ENCODE measurements at places on chromosomes 11 and 22.

DNA sequence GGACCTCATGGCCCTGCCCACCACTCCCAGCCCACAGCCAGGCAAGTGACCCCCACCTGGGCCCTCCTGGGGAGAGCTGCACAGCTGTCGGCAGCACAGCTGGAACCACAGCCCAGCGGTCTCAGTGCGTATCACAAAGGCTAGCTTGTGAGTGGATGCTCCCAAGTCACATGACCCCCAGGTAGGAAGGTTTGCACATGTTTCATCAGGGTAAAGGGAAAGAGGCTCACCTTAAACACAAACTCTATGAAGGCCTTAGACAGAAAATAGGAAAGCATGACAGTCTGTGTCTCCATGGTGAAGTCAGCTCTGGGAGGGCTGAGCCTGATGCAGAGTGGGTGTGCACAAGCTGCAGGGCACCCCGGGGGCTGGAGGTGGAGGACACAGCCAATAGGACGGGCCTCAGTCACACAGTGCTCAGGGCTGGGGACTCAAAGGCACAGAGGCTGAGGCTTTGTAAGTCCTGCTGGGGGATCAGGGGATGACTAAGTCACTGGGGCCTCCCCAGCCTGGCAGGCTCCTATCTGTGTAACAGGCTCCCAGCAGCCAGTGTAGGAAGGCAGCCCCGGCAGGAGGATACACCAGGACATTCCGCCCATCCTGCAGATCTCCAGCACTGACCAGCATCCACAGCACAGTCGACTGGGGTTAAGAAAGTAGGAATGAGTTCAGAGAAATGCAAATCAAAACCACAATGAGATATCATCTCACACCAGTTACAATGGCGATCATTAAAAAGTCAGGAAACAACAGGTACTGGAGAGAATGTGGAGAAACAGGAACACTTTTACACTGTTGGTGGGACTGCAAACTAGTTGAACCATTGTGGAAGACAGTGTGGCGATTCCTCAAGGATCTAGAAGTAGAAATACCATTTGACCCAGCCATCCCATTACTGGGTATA lies 22.0 kb downstream of the CELSR1 start:
- DNase-seq = no peak

DNA sequence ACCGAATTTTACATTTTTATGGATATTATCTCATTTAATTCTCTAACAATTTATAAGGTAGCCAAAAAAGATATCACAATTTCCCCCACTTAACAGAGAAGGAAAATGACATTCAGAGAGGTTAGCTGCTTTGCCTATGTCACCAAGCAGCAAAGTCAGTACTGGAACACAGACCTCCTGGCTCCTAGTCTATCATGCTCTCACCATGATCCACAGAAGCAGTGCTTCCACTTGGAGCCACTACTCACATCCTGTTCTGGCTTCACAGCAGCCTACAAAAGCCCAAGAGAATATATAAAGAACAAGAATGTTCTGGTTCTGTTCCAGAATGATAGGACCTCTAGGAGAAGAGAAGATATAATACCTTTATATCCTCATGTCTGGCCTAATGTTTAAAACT lies 59.5 kb upstream of the SCUBE2 start:
- no peak for DNase-seq

GRCh38 chr11:8386134-8386864 lies 122.6 kb upstream of the LMO1 start:
- no peak for DNase-seq

DNA sequence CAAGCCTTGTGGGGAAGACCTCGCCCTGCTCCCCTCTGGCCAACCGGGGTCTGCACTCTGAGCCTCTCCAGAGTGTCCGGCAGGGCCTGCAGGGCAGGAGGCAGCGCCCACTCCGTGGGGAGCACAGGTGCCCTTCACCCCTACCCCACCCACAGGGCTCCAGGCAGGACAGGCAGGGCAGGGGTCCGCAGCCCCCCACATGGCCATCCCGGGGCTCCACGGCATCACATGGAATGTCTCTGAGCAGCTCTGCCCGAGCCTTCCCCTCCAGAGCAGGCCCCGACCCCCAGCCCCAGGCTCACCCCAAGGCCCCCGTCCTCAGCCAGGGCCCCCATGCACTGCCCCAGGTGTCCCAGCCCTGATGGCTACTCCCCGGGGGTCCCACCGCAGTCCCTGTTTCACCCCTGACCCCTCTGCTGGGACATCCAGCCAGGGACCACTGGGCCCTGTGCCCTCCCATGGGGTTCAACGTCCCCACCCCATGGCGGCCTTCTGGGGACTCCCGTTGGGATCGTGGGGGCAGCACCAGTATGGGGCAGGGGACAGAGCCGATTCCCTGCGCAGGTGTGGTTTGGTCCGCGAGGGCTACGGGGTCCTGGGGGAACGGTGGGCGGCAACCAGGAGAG lies 77.7 kb downstream of the BRD1 start:
- DNase-seq = no peak

DNA sequence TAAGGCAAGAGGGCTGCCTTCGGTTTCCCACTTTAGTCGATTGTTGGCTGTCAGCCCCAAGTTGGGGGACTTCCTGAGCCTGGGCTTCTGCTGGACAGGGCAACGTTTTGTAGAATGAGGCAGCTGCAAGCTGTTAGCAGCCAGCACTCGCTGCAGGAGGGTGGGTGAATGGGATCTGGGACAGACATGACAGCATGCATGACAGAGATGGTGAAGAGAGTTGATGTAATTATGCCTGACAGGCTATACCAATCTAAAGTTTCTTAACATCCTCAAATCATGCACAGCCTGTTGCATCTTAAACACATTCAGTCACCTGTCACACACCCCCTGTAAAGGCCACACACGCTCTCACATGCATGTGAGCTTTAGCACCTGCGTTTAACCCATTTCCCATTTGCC lies 49.2 kb downstream of the CWC15 start:
- DNase-seq = no peak
